NCI-H510A (cell line): ENCODE measurements at places on chromosomes 5 and 9.

GRCh38 chr5:54524704-54525103, 7.1 kb downstream of the SNX18 start:
- DNase-seq = no peak

DNA sequence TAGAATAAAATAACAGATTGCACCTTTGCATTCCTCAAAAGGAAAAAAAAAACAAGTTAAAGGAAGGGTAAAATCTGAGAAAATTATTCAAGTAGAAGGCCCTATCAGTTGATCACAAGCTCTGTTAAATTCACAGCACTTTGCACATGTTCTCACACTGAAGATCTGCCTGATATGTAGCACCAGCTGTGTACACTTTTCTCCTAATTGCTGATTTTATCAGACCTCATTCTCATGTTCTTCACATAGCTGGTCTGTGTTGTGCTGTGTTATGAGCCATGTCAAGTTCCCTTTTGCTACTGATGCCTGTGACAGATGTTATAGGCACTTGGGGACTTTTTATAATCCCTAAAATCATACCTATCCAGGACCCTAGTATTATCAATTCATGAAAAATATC, 390.4 kb upstream of the PRR16 start:
- no peak for DNase-seq

DNA sequence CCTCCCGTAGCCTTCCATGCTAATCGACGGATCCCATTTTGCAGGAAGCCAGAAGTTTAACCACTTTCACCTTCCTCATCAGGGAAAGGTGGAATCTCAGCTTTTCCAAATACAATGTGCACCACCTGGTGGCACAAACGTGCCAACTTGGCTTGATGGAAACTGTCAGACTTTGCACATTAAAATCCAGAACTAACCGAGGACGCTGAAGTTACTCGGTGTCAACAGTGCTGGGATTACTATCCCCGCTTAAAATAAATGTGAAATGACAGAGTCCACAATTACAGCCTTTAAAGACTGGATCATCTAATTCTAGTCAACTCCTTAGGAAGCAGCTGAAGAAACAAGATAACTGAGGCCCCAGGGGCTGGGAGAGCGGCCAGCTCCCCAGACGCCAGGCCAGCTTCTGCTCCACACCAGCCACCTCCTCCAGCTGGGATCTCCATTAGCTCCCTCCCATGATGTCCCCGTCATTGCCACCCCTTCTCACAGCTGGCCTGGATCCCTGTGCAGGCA, 50.1 kb upstream of the RETREG1 start:
- peak; percentile 22 for DNase-seq

- DNase-seq = no peak
These were observed 226.2 kb downstream of the CACNA1B start for GRCh38 chr9:138103849-138104206.

GRCh38 chr9:33446240-33446945, 1.0 kb downstream of the AQP3 start:
- DNase-seq = no peak

DNA sequence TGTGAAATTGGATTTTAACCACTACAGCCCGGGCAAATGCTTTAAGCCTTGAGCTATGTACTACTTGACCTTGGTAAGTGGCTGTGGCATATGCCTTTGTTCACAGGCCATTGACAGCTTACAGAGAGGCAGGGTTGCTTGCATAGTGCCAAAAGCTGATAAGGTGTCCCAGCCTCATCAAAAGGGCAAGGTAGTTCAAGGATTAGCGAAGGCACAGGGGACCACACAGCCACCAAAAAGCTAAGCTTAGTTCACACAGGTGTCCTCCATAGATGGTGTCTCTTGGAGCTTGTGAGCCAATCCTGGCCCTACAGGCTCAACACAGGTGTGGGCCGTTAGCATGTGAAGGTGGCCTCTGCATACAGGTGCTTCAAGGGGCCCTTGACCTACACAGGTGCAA, 86.8 kb downstream of the ZNF622 start:
- peak; percentile 23 for DNase-seq

GRCh38 chr5:50476549-50476948, 35.5 kb upstream of the EMB start:
- no peak for DNase-seq

DNA sequence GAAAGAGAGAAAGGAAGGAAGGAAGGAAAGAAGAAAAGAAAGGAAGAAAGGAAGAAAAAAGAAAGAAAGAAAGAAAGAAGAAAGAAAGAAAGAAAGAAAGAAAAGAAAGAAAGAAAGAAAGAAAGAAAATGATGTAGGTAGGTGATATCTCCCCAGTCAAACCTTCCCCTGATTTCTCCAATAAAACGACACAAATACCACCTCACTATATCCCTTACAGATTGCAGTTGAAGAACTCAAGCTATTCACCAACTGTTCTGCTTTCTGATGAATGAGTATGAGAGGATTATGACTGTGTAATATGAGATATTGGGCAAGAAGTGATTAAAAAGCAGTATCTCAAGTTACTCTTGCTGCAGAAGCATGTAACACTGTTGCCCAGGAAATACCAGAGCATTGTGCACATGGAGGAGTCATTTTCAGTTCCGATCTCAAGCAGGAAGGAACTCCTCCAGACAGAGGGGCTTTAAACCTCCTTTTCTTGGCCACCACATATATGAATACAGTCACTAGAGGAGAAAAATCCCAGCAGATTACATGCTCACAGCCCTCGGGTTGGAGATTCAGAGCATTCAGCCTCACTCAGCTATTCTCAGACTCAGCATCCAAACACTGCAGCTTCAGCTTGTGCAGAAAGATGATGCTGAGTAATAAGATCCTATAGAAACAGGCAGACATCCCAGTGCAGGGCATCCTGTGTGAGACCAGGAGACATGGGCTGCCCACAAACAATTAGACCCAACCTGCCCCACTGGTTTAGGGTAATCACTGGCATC, 61.4 kb downstream of the UGCG start:
- DNase-seq = no peak

GRCh38 chr5:160271396-160271795, 41.0 kb downstream of the CCNJL start:
- peak; percentile 13 for DNase-seq

GRCh38 chr5:135719428-135720063, 114.9 kb upstream of the SLC25A48 start:
- DNase-seq = no peak

DNA sequence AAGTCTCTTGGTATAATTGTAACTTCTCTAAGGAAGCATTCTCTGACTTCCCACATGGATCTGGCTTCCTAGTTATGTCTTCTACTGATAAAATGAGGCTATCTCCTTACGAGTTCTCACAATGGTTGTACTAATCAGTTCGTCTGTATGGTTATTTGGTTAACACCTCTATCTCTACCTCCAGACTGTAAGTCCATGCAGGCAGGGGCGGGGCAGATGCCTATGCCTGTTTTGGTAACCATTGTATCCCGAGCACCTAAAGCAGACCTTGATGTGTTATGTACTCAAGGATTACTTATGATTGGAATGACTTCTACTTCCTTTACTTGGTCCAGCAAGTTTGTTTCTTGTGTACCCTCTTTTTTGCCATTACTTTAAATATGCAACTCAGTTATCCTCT, 125.0 kb upstream of the PITX1 start:
- DNase-seq = no peak

DNA sequence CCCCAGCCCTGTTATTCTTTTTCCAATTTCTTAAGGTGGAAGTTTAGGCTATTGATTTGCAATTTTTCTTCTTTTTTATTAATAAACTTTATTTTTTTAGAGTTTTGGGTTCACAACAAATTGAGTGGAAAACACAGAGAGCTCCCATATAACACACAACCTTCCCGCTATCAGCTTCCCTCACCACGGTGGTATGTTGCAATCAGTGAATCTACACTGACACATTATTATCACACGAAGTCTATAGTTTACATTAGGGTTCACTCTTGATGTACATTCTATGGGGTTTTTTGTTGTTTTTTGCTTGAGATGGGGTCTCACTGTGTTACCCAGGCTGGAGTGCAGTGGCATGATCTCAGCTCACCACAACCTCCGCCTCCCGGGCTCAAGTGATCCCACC, 4.8 kb upstream of the NFX1 start:
- DNase-seq = no peak

- DNase-seq = no peak
These were observed 4.9 kb upstream of the OLFM1 start for GRCh38 chr9:135082536-135082935.

GRCh38 chr9:86672301-86672700, 275.0 kb downstream of the GAS1 start:
- DNase-seq = no peak

DNA sequence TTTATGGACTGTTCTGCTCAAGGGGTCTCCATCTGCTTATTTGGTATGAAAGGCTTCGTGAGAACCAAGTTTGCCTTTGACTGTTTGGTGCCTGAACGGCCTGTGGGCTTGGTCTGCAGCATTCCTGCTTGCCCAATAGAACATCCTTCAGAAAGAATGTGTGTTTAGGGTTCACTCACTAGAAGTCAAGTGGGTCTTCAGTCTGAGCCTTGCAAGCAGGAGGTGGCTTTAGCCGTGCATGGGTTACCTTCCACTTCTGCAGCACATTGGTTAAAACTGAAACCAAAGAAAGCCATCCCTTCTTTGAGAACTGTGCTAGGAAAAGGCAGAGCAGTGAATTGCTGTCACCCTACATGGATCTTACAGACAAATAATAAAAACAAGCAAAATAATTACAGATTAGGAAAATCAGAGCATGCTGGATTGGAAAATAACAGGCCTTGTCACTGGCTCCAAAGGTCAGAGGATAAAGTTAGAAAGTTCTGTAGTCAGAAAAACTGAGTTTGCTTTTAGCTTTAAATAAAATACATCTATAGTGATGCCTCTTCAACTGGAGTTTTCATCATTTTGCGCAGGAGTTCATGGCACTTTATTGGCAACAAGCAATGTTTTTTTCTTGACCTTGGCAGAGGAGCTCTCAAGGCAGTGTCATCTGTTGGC, 16.6 kb downstream of the WWC1 start:
- no peak for DNase-seq
